ENCODE measurements at places on chromosomes 1 and 21. TPM values are rescaled to one million over a fixed set of nuclear protein-coding genes. Genes with fewer than 3 reads are reported as not detected.

- no peaks in the 10 kb centered on the region for H3K36me3 ChIP-seq
- no peak overlapping the region for H3K27ac ChIP-seq
- no peaks in the 10 kb centered on the region for H3K27me3 ChIP-seq
- no peaks in the 10 kb centered on the region for H3K4me1 ChIP-seq
These were observed 1192.7 kb downstream of the KCNT2 start for GRCh38 chr1:195415584-195415983.

Gene FOXO6
- not detected for total RNA-seq

Gene RHOU
- total RNA-seq, result 0.08 TPM

DNA sequence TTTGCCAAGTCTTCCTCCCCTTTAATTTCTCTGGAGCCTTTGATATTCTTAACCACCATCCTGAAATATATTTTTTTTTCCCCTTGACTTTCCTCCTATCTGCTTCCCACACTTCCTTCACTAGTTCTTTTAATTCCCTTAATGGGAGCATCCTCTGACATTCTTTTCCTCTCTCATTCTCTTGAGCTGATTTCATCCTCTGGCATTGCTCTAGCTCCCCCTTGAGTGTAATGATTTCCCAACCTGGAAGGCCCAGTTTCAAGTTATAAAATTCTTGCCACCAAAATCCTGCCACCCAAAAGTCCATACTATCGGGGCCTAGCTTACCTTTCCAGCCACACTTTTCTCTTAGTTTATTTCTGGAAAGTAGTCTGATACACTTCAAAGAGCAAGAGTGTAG is 39.5 kb upstream of the UBE2U start:
- H3K4me1 ChIP-seq, result no peaks in the 10 kb centered on the region
- no peak overlapping the region for H3K27ac ChIP-seq
- H3K27me3 ChIP-seq, result no peaks in the 10 kb centered on the region
- no peak for DNase-seq
- H3K4me3 ChIP-seq, result no peak overlapping the region

Gene LRRC3
- total RNA-seq, result 0.31 TPM

DNA sequence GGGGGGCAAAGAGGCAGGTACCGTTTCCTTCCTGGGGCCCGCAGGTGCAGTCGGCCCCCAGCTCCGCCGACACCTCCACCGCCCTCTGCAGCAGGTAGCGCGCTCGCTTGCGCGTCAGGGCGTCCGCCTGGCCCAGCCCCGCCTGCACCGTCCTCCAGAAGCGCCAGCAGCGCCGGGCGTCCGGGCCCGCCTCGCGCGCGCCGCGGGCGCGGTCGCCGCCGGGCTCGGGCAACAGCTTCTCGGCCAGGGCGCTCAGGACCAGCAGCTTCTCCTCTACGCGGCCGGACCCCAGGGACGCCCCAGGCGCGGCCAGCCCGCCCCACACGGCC is 863 bp downstream of the TARBP1 start:
- H3K36me3 ChIP-seq, result no peaks in the 10 kb centered on the region
- no peak for DNase-seq
- peak overlapping the region; percentile 78 for H3K27ac ChIP-seq
- peaks cover 30% of the 10 kb centered on the region for H3K4me1 ChIP-seq
- no peaks in the 10 kb centered on the region for H3K27me3 ChIP-seq

DNA sequence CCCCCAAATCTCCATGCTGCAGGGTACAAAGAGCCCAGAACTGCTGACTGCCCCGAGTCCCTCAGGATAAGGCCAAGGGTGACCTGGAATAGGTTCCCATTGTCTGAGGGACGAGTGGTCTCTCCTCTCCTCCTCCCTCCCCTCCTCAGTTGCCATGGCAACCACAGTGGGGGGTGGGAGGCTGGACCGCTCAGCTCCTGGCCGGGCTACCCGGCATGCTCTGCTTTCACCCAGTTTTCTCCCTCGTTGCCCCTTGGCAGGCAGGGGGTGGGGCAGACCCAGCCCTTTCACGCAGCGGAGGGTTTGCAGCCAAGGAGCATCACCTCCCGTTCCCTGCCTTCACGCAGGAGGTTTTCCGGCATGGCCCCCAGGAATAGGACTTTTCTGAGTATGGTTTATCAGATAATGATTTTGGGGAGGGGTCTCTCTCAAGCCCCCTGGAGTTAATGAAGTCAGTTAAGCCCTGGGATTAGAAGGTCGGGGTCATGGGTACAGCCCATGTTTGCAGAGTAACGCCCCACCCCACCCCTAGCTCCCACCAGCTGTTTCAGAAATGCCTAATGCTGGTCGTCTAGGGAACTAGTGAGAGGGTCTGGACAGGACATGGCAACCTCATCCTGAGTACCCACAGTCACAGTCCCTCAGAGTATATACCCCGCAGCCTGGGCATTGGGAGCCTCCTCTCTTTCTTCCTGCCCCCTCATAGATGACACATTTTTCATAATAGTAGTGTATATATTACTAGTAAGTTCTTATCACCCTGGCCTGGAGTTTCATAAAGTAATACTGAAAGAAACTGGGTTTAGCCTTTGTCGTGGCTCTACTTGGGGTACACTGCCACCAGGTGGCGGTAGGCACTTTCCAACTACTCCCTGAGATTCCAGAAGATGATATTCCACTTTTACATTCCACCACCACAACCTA is 20.7 kb downstream of the C1QB start:
- no peak for DNase-seq
- no peaks in the 10 kb centered on the region for H3K36me3 ChIP-seq
- no peak overlapping the region for H3K27ac ChIP-seq
- H3K27me3 ChIP-seq, result peaks cover 2% of the 10 kb centered on the region
- no peak overlapping the region for H3K4me3 ChIP-seq

Gene OR2T11
- total RNA-seq, result not detected

Gene FCRL6
- total RNA-seq, result 0.11 TPM

Gene TTLL10
- not detected for total RNA-seq

DNA sequence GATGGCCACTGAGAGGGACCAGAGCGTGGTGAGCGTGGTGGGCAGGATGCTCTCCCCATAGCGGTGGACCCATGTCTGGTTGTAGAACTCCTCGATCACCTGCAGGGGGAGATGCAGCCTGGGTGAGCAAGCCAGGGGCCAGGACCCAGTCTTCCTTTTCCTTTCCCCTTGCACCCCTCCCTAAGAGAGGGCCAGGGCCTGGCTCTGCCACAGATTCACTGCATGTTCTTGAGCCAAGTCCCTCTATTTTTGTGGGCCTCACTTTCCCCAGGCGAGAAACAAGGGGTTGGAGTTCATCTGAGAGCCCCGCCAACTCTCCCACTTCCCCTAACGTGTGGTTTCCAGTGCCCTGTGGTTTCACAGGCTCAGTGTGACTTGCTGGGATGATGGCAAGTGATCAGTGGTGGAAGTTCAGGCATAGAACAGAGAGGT is 27.5 kb downstream of the SLC2A1 start:
- H3K36me3 ChIP-seq, result peaks cover 59% of the 10 kb centered on the region
- H3K4me3 ChIP-seq, result 0 out of 2 replicates have a peak overlapping the region, but pooled peaks have one; percentile 17
- peak; percentile 69 for DNase-seq
- peaks cover 63% of the 10 kb centered on the region for H3K4me1 ChIP-seq

Gene CD34
- not detected for total RNA-seq

GRCh38 chr1:57423656-57424211 is at the start of gene DAB1:
Gene DAB1, minus strand, starts transcription at chr1:57424060. Its CDS starts 133,030 bp downstream, at chr1:57291030.
- H3K4me3 ChIP-seq, result no peak within 1 kb of the TSS
- H3K4me1 ChIP-seq, result no peaks in the 10 kb centered on the region
- no peak for DNase-seq
- no peaks in the 10 kb centered on the region for H3K36me3 ChIP-seq
- no peak within 1 kb of the TSS for H3K27ac ChIP-seq
- peaks cover 6% of the 10 kb centered on the region for H3K27me3 ChIP-seq

DNA sequence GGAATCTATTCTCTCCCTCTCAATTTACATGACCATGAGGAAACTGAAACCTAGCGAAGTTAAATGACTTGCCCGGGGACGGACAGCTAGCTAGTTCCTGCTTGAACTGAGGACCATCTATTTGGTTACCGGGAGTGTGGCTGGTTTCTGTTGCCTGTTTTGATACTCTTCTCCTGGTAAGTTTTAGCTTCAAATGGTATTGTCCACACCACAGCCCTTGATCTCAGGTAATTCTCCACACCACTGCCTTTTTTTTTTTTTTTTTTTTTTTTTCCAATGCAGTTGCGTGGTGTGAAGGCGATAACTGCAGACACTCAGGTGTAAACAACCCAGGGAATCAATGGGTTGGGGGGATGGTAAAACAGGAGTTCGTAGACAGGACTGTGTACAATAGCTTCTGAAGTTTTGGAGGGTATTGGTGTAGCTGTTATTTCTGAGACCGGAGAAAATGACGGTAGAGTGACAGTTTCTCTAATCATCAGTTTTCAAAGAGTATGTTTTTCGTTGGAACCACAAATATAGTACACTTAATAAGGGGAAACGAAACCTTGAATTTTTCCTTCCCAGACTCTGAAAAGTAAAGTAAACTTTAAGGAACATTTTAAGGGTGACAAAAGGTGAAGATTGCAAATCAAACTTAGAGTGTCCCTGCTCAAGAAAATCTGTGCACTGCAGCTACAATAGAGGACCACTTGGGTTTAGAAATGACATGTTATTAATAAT is 125.3 kb upstream of the CACYBP start:
- DNase-seq, result peak; percentile 40
- peak overlapping the region; percentile 54 for H3K4me3 ChIP-seq
- H3K27ac ChIP-seq, result peak overlapping the region; percentile 47
- H3K36me3 ChIP-seq, result no peaks in the 10 kb centered on the region

Gene RGL1
- total RNA-seq, result 20.6 TPM

- H3K27me3 ChIP-seq, result no peaks in the 10 kb centered on the region
- H3K36me3 ChIP-seq, result no peaks in the 10 kb centered on the region
- H3K27ac ChIP-seq, result no peak overlapping the region
- no peak overlapping the region for H3K4me3 ChIP-seq
- DNase-seq, result no peak
- H3K4me1 ChIP-seq, result no peaks in the 10 kb centered on the region
These were observed 72.3 kb upstream of the ADAM30 start for GRCh38 chr1:119968601-119969000.

Data from GM12878 (cell line).